ENCODE measurements at places on chromosomes 7 and 10.

DNA sequence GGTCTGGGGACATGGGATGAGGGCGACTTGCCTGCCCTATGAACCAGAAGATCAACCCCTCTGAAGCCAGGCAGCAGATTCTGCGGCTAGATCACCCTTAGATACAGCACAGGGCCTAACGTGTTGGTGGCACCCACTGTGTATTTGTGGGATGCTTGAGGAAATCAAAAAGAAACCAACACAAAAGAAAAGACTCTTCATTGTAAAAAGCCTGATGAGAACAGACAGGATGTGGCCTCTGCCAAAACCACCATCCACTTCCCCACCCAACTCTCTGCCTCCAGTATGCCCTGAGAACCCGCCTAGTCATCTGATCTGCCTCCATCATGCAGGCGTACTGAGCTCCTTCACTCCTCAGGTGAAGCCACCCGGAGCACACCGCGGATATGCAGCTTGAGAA is 97.2 kb upstream of the INSYN2A start:
- DNase-seq = peak; percentile 15

- DNase-seq = no peak
These were observed 365.8 kb downstream of the BBS9 start for GRCh38 chr7:33495207-33495606.

DNA sequence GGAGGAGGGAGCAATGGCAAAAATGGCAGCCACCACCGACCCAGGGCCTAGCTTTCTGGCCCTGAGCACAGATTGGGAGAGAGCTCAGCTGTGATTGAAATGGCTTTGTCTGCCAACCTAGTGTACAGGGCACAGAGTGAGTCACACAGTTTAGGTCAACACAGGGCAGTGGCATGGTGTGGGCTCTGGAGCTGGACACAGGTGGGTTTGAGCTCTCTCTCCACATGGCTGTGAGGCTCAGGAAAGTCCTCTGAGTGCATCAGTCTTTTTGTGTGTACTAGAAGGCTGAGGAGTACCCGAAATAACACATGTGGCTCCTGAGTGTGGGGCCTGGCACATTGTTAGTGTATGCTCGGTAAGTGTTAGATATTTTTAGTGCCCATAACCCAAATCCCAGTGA is 60.2 kb upstream of the LOXL4 start:
- DNase-seq = no peak

- DNase-seq = no peak
These were observed 69.1 kb downstream of the VPS41 start for GRCh38 chr7:38839851-38840250.

DNA sequence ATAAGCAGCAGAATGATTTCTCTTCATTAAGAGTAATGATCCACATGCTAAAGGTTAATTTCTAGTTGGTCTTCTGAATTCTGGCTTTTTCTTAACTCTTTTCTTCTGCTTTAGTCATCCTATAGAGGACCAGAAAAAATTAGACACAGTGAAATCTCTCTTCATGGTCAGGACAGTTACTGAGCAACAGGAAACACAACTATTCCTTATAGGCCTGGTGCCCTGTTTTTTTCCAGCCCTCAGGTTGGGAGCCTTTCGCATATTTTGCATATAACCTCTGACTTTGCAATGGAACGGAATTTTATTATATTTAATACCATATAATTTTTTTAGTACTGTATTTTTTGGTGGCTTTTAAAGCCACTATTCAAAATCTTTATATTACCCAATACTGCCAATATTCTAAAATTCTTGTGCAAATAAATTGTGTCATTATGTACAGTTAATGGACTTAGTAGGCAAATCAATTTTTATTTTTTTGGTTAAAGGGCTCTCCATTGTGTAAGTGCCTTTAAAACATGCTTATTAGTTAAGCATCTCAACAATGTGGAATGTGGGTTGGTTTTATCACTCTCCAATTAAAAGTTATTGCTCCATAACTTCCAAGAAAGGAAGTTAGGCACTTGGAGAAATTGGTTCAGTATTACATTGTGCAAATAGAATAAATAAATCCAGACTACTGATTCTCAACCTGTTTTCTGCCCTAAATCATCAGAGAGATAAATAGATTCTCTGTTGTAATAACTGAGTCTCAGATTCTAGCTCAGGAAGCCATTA is 22.5 kb downstream of the ARL4A start:
- DNase-seq = no peak

GRCh38 chr7:31665546-31665945 is 21.5 kb upstream of the PPP1R17 start:
- no peak for DNase-seq

DNA sequence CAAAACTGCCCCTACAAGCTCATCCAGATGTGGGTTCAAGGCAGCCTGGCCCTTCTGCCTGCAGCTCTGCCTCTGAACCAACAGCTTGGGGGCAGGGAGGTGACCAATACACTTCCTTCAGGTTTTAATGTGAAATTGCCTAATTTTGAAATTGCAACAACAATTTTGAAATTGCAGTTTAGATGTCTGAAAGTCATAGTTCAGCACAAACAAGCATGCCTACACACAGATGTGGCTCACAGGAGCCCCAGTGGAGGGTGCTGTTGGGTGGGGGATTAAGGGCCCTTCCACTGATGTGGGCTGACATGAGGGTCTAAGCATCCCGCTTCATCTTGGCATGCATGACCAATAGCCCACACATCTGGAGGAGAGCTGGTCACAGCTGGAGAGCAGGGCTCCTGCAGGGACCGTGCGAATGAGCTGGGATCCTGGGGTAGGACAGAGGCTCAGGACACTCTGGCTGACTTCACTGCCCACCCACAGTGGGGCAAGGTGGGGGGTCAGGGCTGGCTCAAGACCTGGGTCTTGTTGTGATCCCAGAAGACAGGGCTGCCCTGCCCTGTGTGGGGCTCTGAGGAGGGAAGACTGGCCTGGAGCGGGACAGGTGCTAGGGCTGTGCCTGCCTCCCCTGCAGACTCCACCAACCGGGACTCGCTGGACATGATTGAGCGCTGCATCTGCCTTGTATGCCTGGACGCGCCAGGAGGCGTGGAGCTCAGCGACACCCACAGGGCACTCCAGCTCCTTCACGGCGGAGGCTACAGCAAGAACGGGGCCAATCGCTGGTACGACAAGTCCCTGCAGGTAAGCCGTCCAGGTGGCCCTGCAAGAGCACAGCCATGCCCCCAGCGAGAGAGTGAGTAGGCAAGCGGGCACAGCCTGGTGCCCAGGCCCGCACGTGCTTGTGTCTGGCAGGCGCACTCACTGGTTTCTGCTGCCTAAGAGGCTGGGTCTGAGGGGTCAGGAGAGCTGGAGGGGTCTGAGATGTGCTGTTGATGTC is 32.3 kb downstream of the CHAT start:
- no peak for DNase-seq

DNA sequence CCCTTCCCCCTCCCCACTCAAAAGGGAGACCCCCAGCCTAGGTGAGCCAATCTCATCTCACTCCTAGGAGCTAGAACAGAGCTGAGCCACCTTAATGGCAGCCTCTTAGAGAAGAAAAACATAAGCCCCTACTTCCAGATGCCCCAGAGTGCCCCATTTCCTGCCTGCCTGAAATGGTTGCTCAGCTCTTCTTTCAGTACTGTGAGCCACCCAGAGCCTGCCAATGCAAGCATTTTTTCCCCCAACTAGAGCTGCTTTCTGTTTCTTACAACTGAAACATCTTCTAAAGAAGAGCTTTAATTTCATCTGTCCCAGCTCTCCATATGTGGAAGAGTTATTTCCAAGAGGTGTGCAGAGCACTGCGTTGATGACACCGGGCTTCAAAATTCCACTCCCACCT is 136.7 kb downstream of the PLPP4 start:
- no peak for DNase-seq

- no peak for DNase-seq
These were observed 84.5 kb downstream of the AVL9 start for GRCh38 chr7:32579776-32580175.

DNA sequence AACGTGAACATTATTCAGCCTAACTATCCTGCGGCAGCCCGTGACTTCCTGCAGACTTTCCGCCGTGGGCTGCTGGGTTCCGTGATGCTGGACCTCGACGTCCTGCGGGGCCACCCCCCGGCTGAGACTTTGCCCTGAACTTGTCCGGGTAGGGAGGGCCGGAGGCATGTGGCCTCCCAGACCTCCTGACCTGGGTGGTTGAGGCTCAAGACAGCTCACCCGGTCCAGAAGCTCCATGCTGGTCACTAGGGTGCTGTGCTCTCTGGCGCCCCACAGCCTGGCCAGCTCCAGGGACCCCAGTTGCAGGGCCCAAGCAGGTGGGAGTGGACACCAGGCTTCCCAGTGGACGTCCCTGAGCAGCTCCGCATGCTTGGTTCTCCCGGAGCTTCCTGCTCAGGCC is 4.4 kb downstream of the SPRN start:
- no peak for DNase-seq

DNA sequence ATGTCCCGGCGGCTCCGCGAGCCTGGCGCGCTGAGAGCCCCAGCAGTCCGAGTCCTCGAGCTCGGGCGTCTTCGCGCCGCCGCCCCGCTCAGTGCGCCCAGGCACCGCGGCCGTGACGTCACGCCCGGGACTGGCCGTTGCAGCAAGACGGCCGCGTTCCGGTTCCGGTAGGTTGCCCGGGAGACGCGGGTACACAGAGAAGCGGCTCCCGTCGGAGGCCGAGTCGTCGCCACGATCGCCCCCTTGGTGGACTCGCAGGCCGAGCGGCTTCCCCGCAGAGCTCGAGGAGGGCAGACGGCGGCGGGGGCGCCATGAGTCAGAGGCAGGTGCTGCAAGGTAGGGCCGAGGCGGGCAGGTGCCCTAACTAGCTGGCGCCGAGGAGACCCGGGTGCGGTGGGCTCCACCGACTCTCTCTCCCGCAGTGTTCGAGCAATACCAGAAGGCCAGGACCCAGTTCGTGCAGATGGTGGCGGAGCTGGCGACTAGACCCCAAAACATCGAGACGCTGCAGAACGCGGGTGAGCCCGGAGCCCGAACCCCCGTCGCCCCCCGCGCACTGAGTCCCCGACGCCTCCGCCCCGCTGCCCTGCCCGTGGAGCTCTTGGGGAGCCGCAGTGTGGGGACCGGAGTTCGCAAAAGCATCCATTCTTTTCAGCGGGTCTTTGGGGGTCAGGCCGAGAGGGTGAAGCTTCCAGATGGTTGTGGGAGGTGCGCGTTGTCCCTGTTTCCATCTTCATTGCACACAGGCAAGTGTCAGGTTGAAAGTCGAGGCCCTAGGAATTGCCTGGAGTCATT is at the start of gene SPAG6:
SPAG6 (plus strand) TSS at position 196 of the 795 bp plus-strand sequence; CDS start at position 312, 116 bp downstream.
- no peak for DNase-seq

- peak; percentile 49 for DNase-seq
These were observed 24.8 kb upstream of the SLIT1 start for GRCh38 chr10:97210543-97210960.

- no peak for DNase-seq
These were observed 78.2 kb downstream of the MAPK8 start for GRCh38 chr10:48384699-48384982.
